ENCODE measurements at places on chromosomes 6 and 20. TPM values are rescaled to one million over a fixed set of nuclear protein-coding genes. Genes with fewer than 3 reads are reported as not detected.

DNA sequence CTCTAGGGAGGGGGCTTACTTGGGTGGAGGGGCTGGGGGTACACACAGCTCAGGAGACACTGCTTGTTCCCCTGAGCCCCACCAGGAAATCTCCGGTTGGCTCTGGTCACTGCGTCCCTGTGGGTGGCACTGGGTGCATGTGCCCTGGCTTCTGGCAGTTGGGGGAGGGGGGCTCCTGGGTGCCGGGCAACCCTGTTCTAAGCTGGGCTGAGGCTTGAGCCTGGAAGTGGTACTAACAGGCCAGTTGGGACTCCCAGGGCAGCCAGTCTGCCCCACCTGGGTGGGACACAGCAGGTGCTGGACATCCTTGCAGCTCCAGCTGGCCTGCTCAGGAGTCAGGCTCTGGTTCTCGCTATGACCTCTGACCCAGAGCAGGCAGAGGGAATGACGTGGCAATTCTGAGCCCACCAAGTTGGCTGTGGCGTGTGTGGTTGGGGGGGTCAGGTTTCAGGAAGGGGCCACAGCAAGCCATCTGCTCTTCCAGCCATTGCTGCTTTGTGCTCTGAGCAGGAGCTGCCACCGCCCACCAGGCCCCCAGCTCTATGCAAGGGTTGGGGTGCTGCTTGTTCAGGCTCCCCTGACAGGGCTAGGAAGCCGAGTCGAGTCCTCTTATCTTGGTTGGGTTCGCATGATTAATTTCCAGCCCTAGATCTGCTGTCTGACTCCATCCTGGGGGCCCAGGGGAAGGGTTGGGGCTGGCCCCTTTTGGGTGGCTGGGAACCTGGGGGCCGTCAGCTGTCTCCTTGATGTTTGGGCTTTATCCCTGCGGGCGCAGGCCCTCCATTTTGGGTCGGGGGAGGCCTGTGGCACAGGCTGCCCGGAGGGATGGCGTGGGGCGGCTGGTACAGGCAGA, 590 bp downstream of the C20orf204 start:
- DNase-seq, result no peak

GRCh38 chr6:31114970-31115849, 610 bp downstream of the PSORS1C1 start:
- no peak for DNase-seq

GRCh38 chr20:46330072-46330763, 21.9 kb upstream of the CDH22 start:
- DNase-seq, result no peak

DNA sequence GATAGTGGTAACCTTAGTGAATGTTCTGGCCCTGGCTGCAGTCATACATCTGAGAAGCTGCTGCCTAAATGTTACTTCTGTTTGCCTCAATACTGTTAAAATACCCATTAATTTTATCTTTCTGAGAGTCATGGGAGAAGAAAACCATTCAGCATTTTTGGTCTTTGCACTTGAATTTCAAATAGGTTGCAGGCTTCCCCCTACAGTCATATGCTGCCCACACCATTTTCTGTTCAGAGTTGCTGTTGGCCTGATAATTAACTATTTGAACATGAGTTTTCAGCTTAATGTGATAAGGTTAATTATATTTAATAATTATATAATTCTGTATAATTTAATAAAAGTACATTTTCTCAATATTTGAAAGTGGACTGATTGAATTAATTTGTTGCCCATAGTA, 325.5 kb upstream of the KCNQ5 start:
- no peak for DNase-seq

DNA sequence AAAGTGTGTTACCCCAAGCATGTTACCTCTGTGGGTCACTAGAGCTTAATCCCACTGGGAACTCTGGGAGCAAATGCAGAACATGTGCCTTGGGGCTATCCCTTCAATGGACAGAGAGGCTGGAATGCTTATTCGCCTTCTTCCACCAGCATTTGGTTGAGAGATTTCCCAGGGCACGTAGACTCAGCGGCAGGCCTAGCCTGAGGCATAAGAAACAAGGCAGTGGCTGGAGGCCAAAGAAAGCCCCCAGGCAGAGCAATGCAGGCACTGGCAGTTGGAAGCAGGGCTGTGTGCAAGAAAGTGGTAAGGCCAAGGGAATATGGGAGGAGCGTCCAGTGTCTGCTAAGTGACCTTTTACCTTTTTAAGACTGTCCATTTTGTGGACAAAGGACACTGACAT, 114.0 kb upstream of the FLRT3 start:
- DNase-seq, result no peak

DNA sequence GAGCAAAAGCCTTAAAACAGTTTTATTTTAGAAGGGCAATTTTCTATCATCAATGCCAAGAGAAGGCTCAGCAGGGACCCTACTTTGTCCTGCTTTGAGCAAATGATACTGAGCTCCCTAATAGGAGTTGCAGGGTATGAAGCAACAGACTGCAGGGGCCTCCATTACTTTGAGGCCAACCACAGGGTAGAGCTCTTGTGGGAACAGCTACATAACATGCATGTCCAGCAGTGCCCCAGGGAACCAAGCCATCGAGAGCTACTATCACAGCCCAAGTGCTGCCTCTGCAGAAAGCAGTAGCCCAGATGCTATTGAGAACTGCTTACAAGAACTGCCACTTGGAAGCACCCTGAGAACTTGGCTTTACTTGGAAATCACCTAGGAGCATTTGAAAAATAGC, 222.1 kb downstream of the LAMA2 start:
- DNase-seq, result no peak

DNA sequence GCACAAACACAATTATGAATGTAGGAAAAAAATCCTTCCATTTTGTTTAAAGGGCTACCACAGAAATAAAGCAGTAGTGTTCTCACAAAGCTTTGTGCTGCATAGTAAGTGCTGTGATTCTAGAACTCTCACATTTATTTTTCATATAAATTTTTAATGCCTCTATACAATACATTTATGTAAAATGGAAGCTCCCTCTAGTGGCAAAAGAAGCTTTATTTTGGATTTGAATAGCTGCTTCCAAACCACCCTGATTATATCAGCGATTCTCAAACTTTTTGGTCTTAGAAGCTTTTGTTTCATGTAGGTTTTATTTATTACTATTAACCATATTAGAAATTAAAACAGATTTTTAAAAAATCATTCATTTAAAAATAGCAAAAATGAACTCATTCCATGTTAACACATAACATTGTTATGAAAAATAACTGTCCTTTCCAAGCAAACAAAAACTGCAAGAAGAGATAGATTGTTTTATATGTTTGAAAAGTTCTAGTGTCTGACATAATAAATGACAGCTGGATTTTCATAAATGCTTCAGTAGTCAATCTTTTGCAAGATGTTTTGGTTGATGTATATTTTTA, 38.4 kb downstream of the HS3ST5 start:
- DNase-seq, result no peak

- DNase-seq, result no peak
Observed at GRCh38 chr6:82030761-82031503, 216.6 kb downstream of the IBTK start.

- no peak for DNase-seq
Observed at GRCh38 chr20:20412750-20413149, 44.8 kb downstream of the INSM1 start.

GRCh38 chr6:112100561-112100960, 13.2 kb downstream of the FAM229B start:
- DNase-seq, result no peak

- no peak for DNase-seq
Observed at GRCh38 chr6:25963426-25964123, 973 bp downstream of the TRIM38 start.

- DNase-seq, result no peak
Observed at GRCh38 chr6:41055149-41055548, 2.1 kb downstream of the APOBEC2 start.

DNA sequence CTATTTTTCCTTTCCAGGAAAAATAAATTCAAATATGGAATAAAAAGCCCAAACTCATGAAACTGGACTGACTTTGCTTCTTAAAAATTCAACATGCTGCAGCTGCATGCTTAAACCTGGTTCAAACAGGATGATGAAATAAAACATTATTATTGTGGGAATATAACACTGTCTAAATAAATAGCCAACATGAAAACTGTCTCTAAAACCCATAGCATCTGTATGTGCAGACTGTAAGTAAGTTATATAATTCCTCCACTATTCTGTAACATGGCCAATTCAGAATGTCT, 30.4 kb upstream of the AHI1 start:
- no peak for DNase-seq

GRCh38 chr6:47160702-47161101, 118.6 kb upstream of the ADGRF1 start:
- DNase-seq, result no peak

DNA sequence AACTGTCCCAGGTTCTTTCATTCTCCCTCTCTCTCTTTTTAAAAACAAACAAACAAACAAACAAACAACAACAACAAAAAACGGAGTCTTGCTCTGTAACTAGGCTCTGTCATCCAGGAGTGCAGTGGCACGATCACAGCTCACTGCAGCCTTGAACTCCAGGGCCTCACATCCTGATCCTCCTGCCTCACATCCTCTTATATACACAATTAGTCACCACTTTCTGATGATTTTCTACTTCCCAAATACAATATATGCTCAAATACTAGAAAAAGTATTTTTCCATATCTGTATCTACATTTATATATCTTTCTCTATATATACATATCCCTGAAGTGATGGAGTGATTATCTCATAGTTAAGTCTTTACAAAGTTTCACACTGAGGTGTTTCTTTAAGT, 170.7 kb downstream of the EPHA7 start:
- no peak for DNase-seq

GRCh38 chr20:46303176-46303956, 4.9 kb downstream of the CDH22 start:
- DNase-seq, result no peak

GRCh38 chr6:90431576-90431975, 134.9 kb upstream of the BACH2 start:
- DNase-seq, result no peak

DNA sequence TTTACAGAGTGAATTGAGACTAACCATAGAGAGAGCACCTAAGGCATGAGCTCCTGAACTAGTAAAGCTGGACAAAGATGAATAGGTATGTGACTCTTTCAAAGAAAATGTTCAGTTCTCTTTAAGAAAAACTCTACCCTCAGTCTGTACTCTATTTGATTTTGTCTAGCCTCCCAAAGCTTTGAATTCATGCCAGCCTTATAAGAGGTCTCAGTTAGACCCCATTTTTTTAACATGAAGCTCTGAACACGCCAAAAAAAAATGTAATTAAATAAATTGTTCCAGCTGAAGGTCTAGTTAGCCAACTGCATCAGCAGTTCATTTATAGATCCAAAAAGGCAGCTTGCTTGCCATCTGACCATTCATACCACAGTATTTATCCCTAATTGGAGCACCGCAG, 71.6 kb downstream of the COL9A1 start:
- no peak for DNase-seq

- DNase-seq, result no peak
Observed at GRCh38 chr6:164845773-164846172, 463.6 kb downstream of the C6orf118 start.

GRCh38 chr20:57412347-57413029, 21.3 kb downstream of the RBM38 start:
- DNase-seq, result no peak

DNA sequence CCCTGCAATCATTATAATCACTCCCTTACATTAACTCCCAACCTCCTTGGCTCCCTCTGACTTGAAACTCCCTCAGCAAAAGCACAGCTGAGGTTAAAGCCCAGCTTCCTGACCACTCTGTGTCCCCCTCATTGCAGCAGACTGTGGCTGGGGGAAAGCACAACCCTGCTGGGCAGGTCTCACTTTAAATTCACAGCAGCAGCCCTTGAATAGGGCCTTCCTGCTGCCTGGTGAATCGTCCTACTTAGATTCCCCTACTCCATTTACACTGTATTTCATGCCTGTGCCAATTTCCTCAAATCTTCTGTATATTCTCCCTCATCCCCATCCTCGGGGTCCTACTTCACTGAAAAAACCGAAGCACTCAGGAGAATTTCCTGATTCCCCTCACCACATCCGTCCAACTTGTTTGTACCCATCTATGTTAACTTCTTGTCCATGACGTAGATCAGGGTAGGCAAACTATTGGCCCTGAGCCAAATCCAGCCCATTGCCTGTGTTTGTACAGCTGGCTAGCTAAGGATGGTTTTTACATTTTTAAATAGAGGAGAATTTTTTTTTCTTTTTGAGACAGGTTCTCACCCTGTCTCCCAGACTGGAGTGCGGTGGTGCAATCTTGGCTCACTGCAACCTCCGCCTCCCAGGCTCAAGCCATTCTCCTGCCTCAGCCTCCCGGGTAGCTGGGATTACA, 31.5 kb upstream of the GCM1 start:
- DNase-seq, result peak; percentile 22

- no peak for DNase-seq
Observed at GRCh38 chr20:62117658-62118057, 4.6 kb upstream of the LSM14B start.

- no peak for DNase-seq
Observed at GRCh38 chr6:22083119-22083518, 213.7 kb downstream of the PRL start.

- DNase-seq, result no peak
Observed at GRCh38 chr6:13260101-13260598, 68.2 kb downstream of the TBC1D7 start.

DNA sequence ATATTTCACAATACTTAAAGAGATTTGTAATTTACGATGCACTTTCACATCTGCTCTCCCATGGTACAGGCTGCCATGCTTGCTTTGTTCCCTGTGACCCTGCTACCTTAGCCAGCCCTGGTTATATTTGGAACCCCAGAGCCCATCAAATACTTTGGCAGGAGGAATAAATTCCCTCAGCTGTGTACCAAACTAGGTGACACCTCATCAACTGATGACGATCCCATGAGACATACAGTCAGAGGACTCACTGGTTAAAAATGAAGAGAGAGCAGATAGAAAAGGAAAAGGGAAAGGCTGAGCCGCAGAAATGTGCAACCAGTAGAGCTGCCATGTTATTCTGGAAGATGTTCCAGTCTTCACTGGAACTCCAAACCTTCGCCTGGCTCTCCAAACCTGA, 120.0 kb downstream of the SIM1 start:
- no peak for DNase-seq

DNA sequence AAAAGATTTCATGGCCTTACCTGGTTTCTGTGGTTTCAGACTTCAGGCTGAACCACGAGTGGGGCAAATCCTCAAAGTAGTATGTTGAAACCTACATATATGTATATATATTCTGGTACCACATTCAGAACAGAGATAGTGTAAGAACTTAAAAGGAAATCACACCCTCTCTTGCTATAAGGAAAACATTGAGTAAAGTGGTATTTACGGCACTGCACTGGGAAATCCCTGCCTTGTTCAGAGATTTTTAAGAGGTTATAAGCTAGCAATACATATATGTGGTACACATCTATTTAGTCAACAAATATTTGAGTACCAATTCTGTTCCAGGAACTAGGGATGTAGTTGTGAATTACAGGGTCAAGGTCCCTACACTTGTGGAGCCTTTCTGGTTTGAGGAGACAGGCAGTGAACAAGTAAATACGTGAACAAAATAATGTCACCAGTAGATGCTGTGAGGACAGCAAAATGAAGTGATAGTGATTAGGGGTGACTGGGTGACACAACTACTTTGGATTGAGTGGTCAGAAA, 1.7 kb downstream of the TM9SF4 start:
- no peak for DNase-seq

The APCDD1L gene
- 2.1 TPM for total RNA-seq

The B4GALT5 gene
- 15.4 TPM for total RNA-seq

The SLC35D3 gene
- not detected for total RNA-seq

The SLC22A7 gene
- total RNA-seq, result not detected

The TNXB gene
- total RNA-seq, result 194 TPM

The TMEM151B gene
- total RNA-seq, result not detected

The VSX1 gene
- total RNA-seq, result not detected

The CEBPB gene
- total RNA-seq, result 30.7 TPM

The TPD52L1 gene
- 50.9 TPM for total RNA-seq

The RBM24 gene
- 69.4 TPM for total RNA-seq

The PBOV1 gene
- total RNA-seq, result not detected

The TNFRSF6B gene
- not detected for total RNA-seq

All from uterus (tissue), 4 donors.